Renal cortical epithelial cell (primary cell): ENCODE measurements at places on chromosomes 16 and 17. TPM values are rescaled to one million over a fixed set of nuclear protein-coding genes. Genes with fewer than 3 reads are reported as not detected.

The MSLN gene
- total RNA-seq, result 1.3 and 13.5 TPM in 2 replicates

The HEATR9 gene
- total RNA-seq, result not detected in 2 replicates

DNA sequence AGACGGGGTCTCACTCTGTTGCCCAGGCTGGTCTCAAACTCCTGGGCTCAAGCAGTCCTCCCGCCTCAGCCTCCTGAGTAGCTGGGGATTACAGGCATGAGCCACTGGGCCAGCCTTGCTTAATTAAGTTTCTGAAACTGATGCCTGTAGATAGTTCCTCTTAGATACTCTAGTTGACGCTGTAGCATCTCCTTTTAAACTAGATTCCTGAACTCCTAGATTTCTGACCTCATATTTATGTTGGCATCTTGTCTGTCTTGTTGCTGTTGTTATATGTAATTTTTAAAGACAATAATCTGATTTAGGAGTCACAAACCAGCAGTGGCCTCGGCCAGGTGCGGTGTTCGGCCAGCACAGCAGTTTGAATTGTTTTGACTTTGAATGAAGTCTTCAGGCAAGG lies 37.5 kb downstream of the DHRS7B start:
- DNase-seq, result no peak

DNA sequence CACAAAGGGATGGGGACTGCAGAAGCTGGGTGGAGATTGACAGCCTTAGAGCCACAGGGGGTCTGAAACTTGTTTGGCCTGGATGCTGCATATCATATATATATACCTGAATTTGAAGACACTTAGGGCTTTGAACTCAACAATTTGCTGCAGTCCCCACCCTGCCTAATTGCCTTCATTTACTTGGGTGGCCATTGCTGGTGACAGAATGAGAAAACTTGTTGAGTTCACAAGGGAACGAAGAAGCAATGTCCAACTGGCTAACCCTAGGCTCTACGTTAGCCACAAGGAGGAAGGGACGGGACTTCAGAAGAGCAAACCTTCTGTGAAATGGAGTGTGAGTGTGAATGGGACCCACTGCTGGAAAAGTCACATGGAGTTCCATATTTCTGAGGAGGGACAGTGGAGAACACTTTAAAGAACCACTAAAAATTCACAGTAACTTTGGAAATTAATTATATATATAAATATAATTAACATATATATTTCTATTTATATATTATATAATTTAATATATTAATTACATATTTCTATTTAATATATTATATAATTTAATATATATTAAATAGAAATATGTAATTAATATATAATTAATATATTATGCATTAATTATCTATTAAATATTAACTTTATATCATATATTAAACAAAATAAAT lies 215.3 kb upstream of the SOX9 start:
- DNase-seq, result no peak

DNA sequence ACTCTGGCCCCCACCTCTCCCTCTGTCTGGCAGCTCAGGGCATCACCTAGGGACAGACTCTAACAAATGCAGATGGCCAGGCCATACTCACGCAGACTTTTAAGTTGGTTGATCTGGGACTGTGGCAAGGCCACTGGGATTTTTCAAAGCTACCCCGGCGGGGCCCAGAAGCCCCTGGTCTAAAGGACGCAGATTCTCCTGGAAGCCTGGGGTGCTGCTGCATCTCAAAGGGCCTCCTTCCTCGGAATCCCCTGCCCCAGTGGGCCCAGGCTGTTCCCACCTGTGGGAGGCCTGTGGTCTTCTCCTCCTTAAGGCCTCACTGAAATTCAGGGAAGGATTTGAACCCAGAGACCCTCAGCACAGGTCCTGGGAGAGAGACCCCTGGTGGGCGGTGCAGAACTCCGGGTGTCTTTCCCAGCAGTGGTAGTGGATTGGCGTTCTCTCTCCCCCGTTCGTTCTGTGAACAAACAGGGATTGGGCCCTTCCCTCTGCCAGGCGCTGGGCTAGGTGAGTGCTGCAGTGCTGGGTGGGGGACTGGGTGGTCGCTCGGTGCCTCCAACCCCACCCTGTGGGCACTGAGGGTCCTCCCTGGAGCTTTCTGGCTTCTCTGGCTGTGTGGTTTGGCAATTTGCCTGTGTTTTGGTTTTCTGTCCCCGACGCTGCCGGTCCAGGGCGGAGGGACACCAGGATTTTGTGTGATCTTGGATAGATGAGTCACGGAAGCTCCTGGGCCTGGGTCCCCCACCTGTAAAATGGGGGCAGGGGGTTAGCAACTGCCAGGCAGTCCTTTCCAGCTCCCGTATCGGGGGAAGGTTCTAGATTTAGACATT lies 160.5 kb upstream of the GSE1 start:
- no peak for DNase-seq

DNA sequence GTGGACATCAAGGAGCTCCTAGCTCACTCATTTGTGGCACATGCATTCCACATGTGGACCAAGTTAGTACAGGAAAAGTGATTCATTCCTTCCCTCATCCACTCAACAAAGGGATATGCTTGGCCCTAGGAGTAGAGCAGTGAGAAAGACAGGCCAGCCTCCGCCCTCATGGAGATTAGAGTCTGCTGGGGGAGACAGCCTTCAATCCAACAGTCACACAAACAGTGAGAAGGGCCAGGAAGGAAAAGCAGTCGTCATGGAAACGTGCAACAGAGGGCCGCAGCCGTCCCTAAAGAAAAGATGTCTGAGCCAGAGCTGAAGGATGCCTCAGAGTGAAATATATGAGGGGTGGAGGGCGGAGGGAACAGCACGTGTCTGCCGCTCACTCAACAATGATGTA lies 109.9 kb downstream of the VPS53 start:
- no peak for DNase-seq

DNA sequence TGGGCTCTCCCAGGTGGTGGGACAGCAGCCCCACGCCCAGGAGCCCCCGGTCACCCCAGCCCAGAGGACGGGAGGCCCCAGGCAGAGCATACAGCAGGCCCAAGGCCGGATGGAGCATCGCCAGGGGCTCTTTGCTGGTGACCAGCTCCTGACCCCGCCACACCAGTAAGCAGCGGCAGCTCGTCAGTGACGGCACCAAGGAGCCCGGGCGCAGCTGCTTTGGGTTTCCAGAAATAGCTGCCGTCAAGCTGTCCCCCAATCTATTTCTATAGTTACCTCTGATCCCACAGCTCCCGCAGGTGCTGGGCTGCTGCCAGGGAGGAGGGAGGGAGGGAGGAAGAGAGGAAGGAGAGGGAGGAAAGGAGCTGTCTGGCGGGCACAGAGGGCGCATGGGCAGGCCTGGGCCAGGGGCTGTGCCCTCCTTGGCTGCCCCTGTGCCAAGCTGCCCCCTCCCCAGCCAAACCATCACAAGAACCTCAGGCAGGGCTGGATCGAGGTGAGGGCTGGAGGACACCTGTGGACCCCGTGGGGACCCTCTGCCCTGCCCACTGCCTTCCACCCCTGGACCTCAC lies 10.8 kb upstream of the RASD1 start:
- DNase-seq, result no peak

DNA sequence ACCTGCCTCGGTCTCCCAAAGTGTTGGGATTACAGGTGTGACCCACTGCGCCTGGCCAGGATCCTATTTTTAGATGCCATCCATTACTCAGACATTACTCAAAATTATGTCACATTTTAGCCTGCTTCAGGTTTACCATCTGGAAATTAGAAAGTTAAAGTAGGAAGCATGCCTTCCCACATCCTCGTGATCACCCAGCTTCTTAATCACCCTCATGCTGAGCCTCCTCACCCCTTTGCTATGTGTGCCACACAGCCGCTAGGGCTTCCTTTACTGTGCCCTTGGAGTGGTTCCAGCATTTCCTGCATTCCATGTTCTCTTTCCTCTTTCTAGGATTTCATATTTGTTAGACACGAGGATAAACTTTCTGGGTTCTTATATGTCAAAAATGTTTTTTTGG lies 9.3 kb downstream of the ADORA2B start:
- peak; percentile 90 for DNase-seq

GRCh38 chr17:65678546-65678945 lies 117.1 kb upstream of the AXIN2 start:
- no peak for DNase-seq
